ENCODE measurements at places on chromosomes 6 and 20.

- DNase-seq, result no peak
These were observed 351.0 kb downstream of the BCKDHB start for GRCh38 chr6:80457439-80457933.

- no peak for DNase-seq
These were observed 1.9 kb downstream of the TBXT start for GRCh38 chr6:166165558-166166313.

DNA sequence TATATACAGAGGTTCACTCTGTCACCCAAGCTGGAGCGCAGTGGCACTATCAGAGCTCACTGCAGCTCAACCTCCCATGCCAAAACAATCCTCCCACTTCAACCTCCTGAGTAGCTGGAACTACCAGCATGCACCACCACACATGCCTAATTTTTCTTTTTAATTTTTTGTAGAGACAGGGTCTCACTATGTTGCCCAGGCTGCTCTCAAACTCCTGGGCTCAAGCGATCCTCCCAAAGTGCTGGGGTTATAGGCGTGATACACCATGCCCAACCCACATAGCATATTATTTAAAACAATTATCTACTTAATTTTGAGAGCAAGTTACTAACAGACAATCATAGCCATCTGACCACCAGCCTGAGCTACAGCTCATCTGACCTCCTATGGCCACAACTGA, 459.9 kb upstream of the JARID2 start:
- no peak for DNase-seq

DNA sequence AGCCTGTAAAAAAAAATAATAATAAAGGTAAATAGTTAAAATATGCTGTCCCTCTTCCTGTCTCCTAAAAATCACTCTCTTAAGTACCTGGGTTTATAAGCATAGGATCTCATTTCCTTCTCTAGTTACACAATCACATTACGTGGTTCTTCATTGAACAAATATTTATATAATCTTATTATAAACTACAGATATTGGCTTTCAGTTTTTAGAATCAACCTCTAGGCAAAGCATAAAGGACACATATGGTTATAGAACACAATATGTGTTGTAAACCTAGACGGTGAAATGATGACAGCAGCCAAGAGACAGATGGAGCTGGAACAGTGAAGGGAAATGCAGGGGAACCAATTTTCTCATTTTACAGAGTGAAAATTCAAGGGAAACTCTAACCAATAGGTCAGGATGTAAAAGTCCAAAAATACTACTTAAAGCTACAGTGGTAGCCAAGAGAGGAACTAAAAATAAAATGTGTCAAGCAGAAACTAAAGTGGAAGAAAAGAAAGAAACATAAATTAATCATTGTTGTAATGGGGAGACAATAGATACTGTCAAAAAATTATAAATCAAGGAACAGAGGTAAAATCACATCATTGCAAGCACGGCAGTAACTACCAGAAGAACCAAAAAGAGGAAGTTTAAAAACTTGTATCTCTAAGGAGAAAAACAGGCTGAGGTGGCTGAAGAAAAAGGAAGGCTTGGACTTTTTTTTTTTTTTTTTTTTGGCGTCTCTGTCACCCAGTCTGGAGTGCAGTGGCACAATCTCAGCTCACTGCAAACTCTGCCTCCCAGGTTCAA, 82.8 kb upstream of the CDYL start:
- no peak for DNase-seq

- no peak for DNase-seq
These were observed 212.5 kb downstream of the GJA1 start for GRCh38 chr6:121647905-121648304.

DNA sequence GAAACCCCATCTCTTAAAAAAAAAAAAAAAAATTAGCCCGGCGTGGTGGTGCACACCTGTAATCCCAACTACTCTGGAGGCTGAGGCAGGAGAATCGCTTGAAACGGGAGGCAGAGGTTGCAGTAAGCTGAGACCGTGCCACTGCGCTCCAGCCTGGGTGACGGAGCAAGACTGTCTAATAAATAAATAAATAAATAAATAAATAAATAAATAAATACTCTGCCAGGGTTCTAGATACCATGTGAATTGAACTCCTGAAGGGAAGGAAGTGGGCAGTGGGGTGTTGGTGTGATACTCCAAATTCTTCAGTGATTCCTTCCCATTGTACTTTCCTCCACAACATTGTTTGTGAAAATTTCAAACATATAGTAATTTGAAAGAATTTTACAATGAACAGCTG, 100.5 kb downstream of the PLCB4 start:
- DNase-seq, result no peak

DNA sequence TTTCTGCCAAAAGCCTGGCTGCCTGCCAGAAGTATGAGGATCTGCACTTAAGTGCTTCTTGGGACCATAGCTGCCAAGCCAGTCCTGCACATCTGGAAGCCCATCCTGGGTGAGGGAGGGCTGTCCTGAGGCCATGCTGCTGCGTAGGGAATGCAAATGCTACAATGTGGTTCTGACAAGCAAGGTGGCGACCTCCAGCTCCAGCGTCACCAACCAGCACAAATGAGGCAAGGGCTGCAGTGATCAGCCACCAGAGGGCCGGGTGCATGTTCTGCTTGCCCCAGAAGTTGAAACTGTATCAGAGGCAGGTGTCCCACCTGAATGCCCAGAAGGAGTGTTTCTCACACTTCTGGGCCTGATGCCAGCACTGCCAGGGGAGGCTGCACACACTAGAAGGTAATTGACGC, 99.1 kb upstream of the KCNQ5 start:
- DNase-seq, result no peak

DNA sequence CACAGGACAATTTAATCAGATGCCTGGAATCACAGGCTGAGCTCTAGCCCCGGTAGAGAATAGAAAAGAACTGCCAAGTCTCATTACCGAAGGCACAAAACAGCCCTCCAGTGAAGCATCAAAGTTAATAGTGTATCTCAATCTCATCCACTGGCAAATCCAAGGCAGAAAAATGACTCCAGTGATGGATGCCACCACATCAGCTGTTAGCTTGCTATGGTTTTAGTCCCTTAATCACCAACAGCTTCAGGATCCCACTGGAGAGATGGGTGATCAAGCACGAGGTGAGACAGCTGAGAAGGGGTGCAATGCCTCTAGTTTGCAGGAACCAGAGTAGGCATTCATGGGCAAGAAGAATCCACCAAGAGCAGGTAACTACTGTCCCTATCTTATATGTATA, 81.8 kb downstream of the STK35 start:
- DNase-seq, result no peak

DNA sequence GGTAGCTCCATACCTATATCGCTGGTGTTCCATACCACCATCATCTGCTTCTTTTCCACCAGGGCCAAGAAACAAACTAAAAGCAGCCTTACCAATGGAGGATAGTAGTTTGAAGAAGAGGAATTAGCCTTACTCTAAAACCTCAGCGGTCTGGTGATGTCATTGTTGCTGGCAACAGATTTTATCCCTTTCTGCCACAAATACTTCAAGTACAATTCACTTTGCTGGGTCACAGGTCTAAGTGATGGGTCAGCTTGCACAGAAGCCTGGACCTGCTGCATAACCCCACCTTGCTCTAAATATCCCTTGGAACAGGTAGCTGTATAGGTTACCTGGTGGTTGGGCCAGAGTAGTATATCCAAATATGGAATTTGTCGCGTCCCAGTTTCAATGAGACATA, 53.2 kb upstream of the THEMIS start:
- no peak for DNase-seq

- DNase-seq, result no peak
These were observed 150.4 kb downstream of the MRPL14 start for GRCh38 chr6:43976706-43977403.

GRCh38 chr6:125850361-125850760, 59.6 kb downstream of the NCOA7 start:
- DNase-seq, result no peak

- DNase-seq, result no peak
These were observed 26.1 kb downstream of the FAM184A start for GRCh38 chr6:119052292-119052889.

- DNase-seq, result no peak
These were observed 581.8 kb upstream of the MMS22L start for GRCh38 chr6:97864826-97865225.

DNA sequence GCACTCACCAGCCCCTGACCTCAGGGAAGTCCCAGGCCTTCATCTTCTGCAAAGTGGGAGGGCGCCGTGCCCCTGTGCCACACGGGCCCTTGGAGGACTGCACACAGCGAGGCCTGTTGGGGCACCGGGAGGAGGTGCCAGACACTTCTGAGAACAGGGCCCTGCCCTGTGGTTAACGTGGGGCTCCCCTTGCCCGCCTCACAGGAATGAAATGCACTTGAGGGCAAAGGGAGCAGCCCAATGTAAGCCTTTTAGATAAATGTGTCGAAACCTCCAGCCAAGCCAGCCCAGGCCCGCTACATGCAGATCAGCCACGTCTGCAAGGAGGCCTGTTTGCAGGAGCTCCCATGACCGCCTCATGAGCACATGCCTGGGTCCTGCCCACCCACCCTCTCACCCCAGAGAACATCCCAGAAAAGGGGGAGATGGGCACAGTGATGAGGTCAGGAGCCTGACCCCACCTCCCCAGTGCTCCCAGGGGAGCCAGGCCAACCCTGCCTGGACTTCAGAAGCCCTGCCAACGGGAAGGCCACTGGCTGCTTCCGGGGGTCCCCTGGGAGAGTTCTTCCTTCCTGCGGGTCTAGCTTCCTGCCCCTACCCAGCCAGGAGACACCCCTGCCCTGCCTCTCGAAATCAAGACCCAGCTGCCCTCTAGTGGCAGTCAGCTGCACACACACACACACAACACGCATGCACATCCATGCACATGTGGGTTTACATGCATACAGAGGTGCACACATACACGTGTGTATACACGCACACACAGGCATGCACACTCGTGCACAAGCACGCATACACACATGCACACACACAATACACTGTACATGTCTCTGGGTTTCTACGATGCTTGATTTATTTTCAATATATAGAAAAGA, 178.7 kb downstream of the TAF4 start:
- DNase-seq, result no peak

- DNase-seq, result no peak
These were observed 21.9 kb downstream of the SIRPD start for GRCh38 chr20:1535420-1536175.

GRCh38 chr6:146910611-146911010, 293.6 kb upstream of the STXBP5 start:
- no peak for DNase-seq

GRCh38 chr6:3001773-3002293, 2.1 kb downstream of the NQO2 start:
- no peak for DNase-seq

- DNase-seq, result no peak
These were observed 4.7 kb downstream of the MAPK14 start for GRCh38 chr6:36032261-36032660.

DNA sequence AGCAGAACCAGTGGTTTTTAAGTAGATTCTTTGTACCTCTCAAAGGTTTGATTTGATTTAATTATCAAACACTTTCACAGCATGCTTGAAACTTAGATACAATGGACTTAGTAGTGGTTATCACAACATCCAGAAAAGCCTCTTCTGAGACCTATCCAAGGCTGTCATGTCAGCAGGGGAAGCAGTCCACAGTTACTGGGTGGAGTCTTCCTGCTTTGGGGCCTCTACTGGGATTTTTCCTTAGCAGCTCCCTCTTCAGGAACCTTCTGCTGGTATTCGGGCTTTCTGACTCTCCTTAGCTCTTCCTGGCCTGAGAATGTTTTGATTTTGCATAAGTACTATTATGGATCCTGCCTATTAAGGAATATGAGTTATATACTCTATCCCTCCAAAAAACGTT, 36.0 kb downstream of the ARFGEF2 start:
- no peak for DNase-seq

DNA sequence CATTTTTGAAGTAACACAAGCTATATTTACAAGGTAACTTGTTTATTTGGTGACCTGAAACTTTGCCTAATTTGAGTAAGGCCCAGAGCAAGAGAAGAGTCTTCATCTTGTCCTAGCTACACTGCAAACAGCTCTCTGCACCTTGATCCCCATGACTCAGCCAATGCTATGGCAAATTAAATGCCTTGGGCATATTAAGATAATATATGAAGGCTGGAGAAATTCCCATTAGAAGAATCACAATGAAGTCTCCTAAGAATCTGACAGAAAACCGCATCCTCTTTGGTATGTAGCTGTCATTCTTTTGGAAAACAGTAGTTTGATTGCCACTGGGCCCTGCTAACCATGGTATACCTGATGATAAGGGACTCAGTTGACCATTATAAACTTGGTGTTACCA, 204.5 kb downstream of the UBE3D start:
- DNase-seq, result no peak

DNA sequence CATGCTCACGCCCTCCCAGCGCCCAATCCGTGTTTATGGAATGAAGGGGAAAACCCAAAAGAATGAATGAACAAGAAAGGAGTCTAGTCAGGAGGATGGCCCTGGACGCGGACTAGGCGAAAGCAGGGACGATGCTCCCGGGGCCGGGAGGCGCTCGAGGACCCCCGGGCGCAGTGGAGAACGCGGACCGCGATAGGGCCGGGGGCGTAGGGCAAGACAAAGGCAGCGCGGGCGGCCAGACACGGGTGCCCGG, 758 bp downstream of the GCLC start:
- no peak for DNase-seq

- DNase-seq, result no peak
These were observed 53.9 kb upstream of the DDR1 start for GRCh38 chr6:30830438-30830837.

DNA sequence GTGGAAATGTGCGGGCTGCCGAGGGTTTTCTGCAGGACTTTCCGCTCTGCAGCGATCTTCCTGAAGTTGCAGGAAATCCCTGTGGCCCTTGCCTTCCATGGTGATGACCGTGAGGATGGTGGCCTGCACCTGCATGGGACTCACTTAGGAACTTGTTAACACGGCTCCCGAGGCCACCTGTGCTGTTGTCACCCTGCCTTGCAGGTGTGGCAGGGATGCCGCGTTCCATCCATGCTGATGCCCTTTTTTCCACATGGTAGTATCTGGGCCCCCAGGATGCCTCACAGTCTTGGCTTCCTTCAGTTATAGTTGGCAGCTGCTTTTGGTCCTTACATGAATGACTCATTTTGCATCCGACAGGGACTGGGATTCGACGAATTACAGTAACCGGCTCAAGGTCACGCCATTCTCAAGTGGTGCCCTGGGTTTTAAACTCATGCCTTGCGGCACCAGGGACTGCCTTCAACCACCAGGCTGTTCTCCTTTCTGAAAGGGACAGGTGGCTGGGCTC, 37.2 kb downstream of the SYNJ2 start:
- DNase-seq, result no peak

DNA sequence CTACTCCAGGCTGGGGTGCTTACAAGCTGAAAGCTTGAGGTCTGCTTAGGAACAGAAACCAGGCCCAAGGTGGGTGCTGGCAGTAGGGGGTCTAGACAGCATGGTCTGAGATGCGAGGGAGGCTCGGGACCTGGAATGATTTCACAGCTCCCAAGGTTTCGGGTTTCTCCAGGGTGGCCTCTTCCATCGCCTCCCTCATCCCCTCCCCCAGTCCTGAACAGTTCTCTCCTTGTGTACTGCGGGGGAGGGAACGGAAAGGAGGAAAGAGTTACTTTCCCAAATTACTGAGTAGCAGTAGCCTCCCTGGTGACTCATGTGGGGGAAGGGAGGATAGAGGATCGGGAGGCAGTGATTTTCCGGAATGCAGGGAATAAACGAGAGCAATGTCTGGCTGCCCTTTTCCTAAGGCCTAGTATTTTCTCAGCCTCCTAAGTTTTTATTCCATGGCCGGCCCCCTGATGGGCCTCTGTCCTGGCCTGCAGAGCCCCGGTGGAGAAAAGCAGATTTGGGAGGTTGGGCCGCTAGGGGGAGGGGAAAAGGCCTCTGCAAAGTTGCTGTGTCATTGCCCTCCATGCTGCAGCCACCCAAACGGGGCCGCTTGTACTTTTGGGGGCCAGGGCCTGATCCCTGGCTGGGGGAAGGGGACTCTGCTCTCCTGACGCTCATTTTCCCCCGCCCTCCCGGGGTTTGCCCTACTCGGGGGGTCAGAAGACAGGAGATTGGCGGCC, 1.5 kb downstream of the BRD2 start:
- peak; percentile 17 for DNase-seq
